Fibroblast of skin of left quadriceps (primary cell): ENCODE measurements at places on chromosomes 12 and 14.

GRCh38 chr12:124768452-124769162, 95.1 kb downstream of the SCARB1 start:
- no peak for DNase-seq

GRCh38 chr12:42097971-42098370, 46.7 kb downstream of the GXYLT1 start:
- DNase-seq, result no peak

- no peak for DNase-seq
These were observed 326.4 kb downstream of the NUAK1 start for GRCh38 chr12:105812366-105812765.

- no peak for DNase-seq
These were observed 848.4 kb upstream of the FBXO33 start for GRCh38 chr14:40280652-40281051.

DNA sequence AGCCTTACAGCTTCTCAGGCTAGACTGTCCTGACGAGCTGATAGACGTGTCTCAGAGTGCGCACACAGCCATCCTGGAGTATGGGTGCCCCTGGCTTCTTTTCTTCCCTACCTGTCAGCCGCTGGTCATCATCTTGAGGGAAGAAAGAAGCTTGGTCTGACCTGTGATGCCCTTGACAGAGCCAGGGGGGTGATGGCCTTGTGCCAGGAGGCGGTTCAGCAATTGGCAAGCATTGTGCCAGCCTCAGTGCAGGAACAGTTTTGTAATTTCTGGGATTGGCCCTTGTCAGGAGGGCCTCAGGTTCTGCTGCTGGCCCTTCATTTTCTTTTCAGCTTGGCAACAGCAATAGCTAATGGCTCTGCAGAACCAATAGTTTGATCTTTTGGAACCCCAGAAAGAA, 80.1 kb downstream of the ADCK1 start:
- DNase-seq, result no peak

DNA sequence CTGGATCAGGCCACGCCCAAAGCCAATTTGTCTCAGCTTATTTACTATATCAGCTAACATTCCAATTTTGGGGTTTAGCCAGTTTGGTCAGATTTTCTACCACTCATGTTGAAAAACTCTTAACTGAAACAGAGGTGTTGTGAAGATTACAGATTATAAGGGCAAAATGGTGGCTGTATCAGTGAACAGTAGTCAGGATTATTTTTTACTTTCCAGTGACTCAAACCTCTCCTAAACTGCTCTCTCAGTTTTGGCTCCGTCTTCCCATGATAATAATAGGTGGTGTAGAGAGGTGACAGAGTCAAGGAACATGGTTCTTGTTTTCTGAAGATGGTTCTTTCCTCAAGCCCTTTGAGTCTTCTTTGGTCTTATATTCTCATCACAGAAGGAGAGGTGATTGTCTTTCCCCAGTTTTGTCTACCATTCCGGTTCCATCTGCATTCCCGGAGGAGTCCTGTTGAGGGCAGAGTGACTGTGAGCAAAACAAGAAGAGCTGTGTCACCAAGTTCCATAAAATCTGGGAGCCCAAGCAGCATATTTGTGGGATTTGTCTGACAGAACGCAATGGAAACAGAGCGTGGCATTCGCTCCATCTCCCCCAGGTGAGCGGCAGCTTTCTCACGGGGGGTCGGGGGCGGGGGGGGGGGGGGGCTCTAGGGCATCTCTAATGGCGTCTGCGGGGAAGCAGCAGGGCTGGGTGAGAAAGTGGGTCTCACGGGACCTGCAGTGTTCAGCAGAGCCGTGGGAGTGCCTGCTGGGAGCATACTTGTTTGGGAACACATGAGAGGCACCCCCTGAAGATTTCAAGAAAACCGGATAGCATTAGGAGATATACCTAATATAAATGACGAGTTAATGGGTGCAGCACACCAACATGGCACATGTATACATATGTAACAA, 59.1 kb downstream of the TBC1D30 start:
- DNase-seq, result no peak

GRCh38 chr14:61231810-61232209, 49.3 kb downstream of the TMEM30B start:
- DNase-seq, result no peak

DNA sequence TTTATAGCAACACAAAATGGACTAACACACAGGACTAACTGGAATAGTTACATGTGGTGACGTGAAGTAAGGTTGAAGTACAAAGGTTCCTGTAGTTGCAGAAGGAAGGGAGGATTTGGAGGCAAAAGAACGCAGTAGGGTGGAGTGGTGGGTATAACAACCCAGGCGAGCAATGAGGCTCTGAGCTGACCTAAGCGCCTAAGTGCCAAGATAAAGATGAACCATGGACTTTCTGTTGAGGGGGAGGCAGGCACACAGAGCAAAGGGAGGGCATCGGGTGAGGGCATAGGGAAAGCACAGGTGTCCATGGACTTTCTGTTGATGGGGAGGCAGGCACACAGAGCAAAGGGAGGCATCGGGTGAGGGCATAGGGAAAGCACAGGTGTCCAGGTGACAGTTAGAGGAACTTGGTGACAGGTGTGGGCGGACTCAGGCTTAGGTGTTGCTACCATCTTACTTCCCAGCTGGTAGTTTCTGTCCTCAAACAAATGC, 15.2 kb downstream of the SCNN1A start:
- no peak for DNase-seq

DNA sequence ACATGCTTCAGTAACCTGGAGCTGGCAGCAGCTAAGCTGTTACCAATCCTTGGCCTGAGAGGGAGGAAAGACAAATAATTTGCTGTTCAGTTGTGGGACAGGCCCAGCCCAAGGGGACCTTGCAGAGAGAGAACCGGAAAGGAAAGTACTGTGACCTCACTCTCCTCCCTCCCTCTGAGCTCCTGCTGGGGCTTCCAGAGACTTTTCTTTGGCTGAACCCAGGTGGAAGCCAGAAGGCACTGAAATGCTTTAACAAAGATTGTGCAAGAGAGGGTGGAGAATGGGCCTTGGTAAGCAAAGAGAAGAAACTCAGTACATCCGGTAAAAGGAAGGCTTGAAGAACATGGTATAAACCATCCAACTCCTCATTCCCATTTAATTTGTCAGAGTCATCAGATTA, 457.1 kb downstream of the GLT1D1 start:
- no peak for DNase-seq

GRCh38 chr12:1466481-1467154, 127.8 kb downstream of the FBXL14 start:
- no peak for DNase-seq

GRCh38 chr14:79916892-79917291, 294.4 kb downstream of the DIO2 start:
- DNase-seq, result no peak

- no peak for DNase-seq
These were observed 320.5 kb downstream of the CACNA1C start for GRCh38 chr12:2373307-2373706.

- DNase-seq, result no peak
These were observed 10.0 kb downstream of the BRF1 start for GRCh38 chr14:105290621-105291346.

GRCh38 chr14:74907744-74908143, 15.3 kb downstream of the RPS6KL1 start:
- DNase-seq, result no peak
